ENCODE measurements at places on chromosomes 7 and 10.
A peak's percentile ranks its signal among the peaks of the same experiment; 100 is the strongest.

DNA sequence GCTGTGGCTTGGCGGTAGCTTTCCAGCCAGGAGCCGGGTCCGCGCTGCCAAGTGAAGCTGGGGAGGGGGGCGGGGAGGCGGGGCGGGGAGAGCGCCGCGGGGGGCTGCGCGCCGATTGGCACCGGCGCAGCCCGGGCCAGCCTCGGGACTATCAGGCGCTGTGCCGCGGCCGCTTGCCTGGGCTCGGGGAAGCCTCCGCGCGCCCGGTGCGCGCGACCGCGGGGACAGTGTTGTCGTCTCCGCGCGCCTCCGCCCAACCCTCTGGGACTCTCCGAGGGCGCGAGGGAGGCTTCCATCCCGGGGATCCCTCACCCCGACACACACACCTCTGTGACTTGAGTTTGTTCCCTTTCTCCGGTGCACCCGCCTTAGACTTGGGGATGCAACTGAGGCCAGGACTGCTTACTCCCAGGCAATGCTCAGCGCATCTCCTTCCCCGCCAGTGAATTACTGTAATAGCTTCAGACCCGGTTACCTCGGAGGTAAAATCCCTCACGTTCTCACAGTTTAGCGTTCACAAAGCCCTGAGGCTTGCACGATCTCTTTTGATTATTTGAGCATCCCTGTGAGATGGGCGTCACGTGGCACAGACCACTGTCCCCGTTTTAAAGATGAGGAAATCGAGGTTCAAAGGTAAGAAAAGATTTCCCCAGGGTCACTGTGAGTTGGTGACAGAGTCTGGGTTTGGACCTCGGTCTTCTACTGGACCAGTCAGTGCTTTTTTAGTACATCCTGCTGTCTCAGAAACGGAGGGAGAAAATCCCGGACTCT, at the start of gene NKX1-2:
Gene NKX1-2, minus strand, starts transcription at position 24 of the 771 bp plus-strand sequence. CDS start 92 bp downstream, outside the sequence.
- DNase-seq = peak; percentile 58

DNA sequence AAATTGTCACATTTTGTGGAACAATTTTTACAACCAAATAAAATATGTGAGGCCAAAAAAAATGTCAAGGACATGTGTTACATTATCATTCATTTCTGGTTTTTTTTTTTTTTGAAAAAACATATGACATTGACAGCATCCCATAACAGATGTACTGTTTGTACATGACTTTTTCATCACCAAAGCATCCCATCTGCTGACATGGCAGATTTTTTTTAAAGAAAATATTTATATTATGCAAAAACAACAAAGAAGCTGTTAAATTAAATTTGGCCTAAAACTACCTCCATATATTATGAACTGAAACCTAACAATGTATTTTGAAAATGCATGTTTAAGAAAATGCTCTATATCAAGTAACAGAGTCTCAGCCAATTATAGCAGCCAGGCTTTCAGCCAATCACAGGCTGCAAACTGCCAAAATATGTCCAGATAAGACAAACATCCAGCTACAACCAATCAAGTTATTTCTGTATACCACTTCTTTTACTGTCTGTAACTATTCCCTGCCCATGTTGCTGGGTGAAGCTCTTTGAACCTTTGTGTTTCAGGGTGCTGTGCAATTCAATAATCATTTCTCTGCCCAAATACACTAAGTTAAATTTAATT, 1111.8 kb downstream of the GRM8 start:
- DNase-seq = no peak

- DNase-seq = no peak
Measured at GRCh38 chr7:156650042-156650441, 9.5 kb downstream of the RNF32 start.

GRCh38 chr10:83990126-83990525, 149.2 kb upstream of the GHITM start:
- no peak for DNase-seq

DNA sequence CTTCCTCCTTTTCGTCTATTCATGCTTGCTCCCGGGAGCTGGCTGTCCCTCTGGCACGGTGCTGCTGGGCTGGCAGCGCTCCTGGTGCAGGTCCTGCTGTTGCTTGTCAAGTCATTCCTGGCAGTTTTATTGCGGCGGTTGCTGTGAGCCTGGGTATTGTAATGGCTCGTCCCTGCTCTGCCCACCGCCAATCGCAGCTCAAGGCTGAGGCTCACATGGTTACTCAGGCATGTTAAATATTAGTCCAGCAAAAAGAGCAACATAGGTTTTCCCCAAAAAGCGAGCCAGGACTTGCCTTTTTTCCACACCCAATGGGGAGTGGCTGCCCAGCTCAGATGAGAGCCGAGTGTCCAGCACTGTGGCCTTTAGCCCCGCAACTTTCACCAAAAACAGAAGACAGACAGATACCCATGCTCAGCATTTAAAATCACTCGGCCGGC, 492.9 kb upstream of the FOXK1 start:
- peak; percentile 4 for DNase-seq

GRCh38 chr10:120327675-120328074, 129.4 kb upstream of the PLPP4 start:
- no peak for DNase-seq

- DNase-seq = no peak
Measured at GRCh38 chr7:130912862-130913638, 179.0 kb upstream of the KLF14 start.

GRCh38 chr10:46223064-46223480, 63.7 kb upstream of the ANTXRL start:
- DNase-seq = no peak

GRCh38 chr10:89466599-89467035, 52.2 kb downstream of the IFIT5 start:
- DNase-seq = no peak

DNA sequence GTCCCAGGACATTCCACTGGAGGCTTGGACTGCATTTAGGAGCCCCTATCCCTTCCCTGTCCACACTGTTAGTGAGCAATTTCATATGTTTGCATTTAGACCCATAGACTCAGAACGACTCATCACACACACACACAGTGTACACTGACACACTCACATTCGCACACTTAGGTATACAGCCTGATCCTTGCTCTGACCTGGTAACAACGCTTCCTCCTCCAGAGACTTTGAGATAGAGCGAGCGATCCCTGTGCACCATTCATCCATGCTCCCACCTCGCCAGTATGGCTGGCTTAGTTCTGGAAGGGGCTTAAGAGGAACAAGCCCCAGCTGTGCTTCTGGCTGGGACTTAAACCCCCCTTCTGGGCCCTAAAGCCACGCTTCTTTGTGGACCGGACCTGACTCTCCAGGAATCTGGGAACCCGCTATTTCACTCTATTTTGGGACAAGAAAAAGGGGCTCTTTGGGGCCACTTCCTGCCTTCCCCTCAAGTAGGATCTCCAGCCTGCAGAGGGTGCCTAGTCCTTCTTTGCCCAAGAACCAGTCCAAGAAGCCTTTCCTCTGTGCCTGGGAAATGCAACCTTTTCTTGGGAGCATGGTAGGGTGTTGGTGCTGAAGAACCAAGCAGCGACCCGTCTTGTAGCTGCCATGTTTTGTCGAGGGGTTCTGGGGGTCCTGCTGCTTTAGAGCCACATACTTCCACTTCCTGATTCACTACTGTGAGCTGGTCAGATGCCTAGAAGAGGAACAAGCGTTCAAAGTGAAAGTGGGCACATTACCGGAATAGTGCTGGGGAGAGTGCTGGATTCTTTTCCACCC, 1.1 kb upstream of the HOXA13 start:
- DNase-seq = no peak

DNA sequence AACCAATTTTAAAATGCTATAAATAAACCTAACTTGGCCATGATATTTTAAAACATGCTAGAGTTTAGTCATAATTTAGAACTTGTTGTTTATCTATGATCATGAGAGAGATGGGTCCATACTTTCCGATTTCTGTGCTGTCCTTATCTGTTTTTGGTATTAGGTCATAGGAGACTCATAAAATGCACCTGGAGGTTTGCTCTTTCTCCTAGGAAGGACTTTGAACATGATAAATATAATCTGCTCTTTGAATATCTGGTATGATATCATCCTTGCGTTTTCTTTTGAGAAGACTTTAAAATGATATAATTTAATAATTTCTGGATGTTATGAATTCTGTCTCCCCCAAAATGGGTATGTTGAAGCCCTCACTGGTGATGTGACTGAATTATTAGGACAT, 9.0 kb upstream of the ANTXRL start:
- DNase-seq = no peak

GRCh38 chr10:82757901-82758300, 882.9 kb downstream of the NRG3 start:
- no peak for DNase-seq

GRCh38 chr7:25075459-25075858, 49.6 kb downstream of the CYCS start:
- DNase-seq = no peak

DNA sequence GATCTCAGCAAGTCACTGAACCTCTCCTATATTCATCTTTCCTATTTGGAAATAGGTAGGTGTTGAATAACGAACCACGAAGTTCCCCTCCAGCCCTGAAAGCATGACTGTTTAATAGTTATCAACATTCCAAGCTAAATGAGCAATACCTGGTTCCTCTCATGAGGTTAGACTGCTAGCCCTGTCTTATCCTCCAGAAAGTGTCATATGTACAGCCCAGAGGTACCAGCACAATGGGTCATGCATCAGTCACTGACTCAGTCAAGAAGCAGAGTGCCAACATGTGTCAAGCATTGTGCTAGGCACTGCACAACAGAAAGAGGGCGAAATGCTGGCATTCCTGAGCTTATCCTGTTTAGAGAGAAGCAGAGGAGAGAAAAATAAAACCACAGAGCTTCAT, 70.0 kb downstream of the AMPH start:
- no peak for DNase-seq

DNA sequence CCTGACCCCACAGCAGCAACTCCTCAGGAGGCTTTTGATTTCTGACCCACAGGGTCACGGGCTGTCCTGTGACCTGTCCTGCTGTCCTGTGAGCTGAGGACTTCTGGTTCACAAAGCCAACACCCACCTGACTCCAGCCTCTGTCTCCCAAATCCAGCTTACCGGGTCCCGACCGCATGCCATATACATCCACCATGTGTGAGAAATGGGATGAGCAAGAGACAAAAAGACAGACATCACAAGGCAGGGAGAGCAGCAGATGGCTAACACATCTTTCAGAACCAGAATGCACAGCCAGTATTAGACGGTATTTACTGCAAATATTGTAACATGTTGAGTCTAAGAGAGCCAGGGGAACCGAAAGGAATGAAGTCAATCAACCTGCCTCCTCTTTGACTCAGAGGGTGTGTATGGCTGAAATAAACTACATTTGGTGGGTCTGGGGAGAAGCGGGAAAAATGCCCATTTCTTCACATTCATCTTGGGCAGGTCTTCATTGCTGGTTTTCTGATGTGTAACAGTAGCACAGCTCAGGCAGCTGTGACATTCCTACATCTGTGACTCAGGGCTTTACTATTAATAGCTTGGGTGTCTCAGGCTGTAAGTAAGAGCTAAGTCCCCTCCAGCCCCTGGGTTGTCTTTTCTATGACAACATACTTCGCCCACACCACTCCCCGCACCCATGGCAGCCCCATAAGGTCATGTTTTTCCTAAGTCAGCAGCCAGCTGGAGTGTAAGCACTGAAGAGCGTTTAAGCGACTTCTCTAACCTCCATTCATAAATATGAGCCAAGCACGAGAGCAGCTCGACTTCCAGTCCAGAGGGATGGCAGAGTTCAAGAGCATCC, 25.0 kb downstream of the ABLIM1 start:
- peak; percentile 6 for DNase-seq

GRCh38 chr10:86600296-86600695, 54.1 kb upstream of the OPN4 start:
- no peak for DNase-seq

All from nucleus accumbens (tissue), 56 donors.